NCI-H1436 (cell line): ENCODE measurements at places on chromosomes 11 and 22.
A peak's percentile ranks its signal among the peaks of the same experiment; 100 is the strongest.

DNA sequence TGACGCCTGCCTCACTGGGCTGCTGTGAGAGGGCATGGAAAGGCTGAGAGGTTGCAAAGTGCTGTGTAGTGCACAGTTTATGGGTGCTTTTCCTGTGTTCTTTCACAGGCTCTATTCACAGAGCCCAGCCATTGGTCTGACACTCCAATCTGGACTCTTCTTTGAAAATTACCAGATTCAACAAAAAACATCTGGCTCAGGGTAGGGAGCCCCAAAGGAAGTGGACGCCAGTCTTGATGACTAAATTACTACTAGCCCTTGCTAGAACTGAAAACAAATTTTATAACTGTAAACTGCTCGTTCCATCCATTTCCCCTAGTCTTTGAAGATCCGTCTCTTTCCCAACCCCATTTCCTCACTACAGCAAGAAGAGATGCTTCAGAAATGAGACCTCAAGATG is 178.6 kb downstream of the TENM4 start:
- DNase-seq = no peak

DNA sequence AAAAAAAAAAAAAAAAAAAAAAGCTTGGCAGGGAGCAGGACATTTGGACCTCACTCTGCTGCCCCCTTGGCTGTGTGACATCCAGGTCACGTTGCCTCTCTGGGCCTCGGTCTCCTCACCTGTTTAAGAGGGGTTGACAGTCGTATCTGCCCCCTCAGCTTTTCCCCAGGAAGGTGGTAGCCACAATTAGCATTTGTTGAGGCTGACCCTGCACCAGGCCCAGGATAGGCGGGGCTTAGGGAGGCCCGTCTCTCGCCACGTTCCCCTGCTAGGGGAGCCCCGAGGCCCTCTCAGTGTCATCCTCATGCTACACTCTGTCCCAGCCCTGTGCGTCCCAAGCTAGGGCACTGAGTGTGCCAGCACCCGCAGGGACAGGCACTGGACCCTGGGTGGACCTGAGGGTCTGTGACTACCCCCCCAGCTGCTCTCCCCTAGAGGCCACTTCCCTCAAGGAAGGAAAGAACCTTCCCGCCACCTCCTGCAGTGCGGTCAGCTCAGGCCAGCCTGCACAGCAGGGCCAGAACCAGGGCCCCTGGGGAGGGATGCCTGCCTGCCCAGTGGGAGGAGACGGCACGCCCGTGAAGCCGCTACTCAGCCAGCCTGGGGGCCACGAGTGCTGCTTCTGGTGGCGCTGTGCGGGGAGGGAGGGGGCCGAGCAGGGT is 38.5 kb upstream of the PPARA start:
- no peak for DNase-seq

DNA sequence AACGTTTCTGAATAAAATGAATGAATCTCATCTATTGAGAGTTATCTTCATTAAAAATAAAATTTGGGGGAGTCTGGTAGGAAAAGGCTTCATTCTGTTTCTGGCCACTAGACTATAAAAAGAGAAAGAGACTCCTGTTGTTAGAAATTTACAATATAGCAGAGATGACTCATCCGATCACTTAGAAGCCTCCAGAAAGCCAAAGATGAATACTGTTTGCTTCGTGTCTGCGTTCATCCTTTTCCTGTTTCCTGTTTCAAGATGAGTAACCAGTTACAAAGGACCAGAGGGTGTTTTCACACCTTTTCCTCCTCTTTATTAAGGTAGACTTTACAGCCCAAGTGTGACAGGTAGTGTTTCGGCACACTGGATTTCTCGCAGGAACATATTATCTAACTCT is 1120.7 kb downstream of the LRRC4C start:
- DNase-seq = no peak

DNA sequence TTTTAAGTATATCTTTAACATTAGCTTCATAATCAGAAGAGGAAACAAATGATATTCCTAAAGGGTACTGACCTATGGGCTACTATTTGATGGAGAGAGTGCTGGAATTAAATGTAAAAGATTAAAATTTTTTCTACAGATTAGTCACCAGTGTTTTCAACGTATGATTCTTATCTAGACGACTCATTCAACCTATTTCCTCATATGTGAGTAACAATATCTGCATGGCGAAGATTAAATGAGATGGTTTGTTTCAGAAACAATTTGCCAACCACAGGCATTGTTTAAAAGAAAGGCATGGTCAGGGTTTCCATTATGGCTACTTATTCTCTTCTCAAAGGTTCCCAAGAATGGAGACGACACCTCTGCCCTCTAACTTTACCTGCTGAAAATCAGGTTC is 20.4 kb downstream of the OR56B4 start:
- DNase-seq = no peak

GRCh38 chr11:104700609-104701008 is 197.7 kb downstream of the CASP12 start:
- DNase-seq = no peak

GRCh38 chr22:47561115-47561675 is 798.7 kb downstream of the TBC1D22A start:
- no peak for DNase-seq

DNA sequence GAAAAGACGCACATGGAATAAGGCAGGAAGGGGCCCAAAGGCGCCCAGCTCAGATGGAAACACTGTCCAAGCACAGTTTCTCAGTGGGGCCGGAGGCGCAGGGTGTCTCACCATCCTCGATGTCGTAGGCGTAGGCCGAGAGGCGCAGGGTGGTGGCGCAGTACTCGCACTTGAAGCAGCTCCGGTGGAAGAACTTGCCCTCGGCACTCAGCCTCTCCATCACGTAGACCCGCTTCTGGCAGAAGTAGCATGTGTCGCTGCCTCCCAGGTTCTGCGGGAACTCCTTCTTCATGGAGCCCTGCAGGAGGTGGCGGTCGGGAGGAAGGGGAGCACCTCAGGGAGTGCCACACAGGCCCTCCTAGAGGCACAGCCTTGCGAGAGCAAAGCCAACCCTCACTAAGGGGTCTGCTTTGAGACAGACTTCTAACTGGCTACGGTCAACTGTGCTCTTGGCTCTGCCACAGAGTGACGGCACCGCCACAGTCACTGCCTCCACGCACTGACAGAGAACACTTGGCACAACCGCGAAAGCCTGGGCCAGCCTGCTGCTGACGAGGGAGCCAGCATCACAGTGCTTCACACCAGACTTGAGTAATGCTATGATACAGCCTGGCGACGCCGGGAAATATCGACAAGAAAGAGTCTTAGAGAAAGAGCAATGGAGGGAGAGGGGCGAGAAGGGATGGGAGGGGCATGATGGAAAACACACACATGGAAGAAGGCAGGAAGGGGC is 97.6 kb upstream of the BID start:
- DNase-seq = no peak

DNA sequence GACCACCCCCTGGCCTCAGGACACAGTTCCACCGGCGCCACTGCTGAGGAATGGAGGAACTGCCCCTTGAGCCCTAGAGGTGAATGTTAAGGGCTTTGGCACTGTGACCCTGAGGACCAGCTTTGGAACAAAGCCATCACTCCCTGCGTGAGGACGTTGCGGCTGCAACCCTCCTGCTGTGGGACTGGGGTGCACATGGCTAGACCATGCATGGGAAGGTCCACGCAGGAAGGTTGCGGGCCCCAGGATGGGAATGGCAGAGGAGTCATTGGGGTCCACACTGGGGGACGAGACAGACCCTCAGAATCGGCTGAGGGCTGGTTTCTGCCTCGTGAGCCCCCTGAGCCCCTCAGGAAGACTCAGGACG is 6.4 kb upstream of the ADORA2A start:
- no peak for DNase-seq

GRCh38 chr11:59216641-59217564 is 4.2 kb upstream of the MPEG1 start:
- no peak for DNase-seq

- DNase-seq = no peak
Measured at GRCh38 chr11:123690485-123690884, 36.1 kb upstream of the SCN3B start.

DNA sequence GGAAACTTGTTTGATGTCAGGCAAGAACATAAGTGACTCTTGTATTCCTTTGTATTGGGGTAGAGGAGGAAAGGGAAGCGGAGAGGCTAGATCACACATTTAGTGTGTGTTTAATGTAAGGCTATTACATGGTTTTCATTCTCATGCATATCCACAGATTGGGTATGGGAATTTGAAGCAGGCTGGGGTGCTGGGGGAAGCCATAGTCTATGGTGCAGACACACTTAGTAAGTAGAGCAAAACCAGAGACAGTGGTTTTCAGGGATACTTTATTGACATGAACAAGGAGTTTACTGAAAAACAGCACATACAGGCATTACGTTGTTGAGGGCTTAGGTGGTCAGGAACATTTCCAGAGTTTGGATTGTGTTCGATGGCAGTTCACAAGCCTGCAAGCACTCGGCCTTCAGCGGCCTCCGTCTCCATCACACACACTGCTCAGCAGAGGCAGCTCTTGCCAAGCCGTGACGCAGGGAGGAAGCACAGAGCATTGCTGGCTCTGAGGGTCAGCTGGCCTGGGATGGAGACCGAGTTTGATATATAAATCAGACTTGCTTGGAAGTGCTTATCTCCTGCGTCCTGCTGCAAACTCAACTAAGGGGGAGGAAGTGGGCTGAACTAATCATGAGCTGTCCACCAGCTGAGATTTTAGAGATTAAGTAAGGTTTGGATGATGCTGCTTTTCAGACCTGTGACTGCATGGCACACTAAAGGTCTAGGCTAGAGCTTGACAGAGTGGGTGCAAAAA is 25.3 kb downstream of the SCN3B start:
- no peak for DNase-seq

DNA sequence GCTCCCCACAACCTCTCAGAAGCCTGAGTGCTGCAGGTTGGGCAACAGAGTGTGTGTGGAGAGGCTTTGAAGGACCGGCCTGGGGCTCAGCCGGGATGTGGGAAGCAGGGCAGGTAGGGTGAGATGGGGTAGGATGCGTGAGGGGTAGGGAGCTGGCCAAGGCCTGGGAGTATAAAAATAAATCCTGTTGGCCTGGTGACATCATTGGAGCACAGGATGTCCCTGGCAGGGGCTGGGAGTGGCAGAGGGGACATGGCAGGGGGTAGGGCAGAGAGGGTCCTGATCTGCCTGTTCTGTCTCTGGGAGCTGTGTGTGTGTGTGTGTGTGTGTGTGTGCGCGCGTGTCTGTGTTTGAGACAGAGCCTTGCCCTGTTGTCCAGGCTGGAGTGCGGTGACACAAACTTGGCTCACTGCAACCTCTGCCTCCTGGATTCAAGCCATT is 28.6 kb downstream of the TEF start:
- no peak for DNase-seq

- no peak for DNase-seq
Measured at GRCh38 chr22:32631507-32632255, 157.1 kb downstream of the FBXO7 start.

DNA sequence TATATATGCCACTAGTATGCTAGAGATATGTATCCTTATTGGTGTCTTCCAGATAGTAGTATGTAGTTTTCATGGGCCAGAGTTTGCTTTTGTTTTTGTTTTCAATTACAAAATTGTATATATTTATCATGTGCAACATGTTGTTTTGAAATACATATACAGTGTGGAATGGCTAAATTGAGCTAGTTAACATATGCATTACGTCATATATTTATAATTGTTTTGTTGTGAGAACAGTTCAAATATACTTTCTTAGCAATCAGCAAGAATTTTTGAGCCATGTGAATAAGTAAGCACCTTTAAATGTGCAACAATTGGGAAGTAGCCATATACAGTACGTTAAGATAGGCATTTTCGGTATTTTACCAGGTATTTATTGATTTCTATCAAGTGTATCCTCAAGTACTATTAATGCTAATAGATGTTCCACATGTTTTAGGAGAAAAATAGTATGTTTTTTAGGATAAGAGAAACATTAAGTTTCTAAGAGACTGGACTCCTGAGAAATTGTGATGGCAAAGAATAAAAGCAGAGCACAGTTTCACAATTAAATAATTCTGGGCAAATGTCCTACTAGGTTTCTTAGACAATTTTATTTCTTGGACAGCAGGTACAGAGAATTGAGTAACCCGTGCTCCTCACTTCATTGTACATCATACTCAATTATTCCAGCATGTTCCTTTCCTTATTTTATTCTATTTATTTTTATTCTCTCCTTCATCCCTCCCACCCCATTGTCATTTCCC is 60.5 kb upstream of the SLC5A12 start:
- DNase-seq = no peak

DNA sequence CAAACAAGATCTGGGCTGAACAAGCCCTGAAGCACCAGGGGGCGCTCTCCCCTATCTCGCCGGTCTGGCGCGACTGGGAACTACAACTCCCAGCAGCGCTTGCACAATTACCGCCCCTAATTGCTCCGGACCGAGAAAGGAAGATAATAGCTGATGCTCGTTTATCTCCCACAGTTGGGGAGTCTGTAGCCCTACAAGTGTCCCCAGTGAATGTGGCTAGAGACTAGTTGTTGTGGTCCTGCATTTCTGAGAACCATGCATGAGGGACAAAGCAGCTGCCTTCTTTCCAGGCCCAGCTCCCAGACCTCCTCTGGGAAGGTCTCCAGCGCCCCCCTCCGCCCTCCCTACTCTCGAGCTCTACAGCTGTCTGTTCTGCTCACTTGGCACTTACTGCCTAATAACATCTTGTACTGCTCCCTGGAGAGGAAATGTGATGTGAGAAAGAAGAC is 34.4 kb downstream of the NRXN2 start:
- peak; percentile 90 for DNase-seq

DNA sequence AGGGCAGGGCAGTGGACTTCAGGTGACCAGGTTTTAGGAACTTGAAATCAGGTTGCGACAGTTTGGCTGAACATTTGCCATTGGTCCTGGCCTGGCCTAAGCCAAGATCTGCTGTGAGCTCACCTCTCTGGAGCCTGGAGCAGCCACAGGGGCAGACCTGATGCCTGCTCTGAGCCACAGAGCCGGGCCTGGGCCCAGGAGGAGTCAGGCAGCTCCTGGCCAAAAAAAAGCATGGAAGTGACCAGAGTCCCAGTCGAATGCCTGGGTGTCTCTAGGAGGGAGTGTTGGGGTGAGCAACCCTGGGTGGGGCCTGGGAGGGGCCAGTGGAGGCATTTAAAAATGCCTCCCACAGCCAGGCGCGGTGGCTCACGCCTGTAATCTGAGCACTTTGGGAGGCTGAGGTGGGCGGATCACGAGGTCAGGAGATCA is 6.0 kb upstream of the OMP start:
- no peak for DNase-seq

DNA sequence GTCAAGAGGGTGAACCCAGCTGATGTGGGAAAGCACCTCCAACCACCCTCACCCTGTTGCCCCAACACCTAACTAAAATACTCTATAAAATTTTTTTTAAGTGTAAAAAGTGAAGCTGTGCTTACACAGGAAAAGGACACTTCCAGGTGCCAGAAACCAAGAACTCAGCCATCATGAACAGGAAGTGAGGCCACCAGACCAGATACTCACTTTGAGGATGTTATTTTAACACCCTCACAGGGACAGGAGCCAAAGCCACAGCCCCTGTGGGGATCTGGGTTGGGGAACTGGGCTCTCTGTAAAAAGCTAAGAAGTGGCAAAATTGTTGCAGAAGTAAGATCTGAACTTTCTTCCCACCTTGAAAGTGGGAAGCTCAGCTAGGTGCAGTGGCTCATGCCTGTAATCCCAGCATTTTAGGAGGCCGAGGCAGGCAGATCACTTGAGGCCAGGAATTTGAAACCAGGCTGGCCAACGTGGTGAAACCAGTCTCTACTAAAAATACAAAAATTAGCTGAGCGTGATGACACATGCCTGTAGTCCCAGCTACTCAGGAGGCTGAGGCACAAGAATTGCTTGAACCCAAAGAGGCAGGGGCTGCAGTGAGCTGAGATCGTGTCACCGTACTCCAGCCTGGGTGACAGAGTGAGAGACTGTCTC is 3.8 kb downstream of the RSPH14 start:
- DNase-seq = no peak
